ENCODE measurements at places on chromosomes 3 and 15.

- no peak for DNase-seq
Observed at GRCh38 chr15:69604072-69604411, 151.4 kb downstream of the RPLP1 start.

DNA sequence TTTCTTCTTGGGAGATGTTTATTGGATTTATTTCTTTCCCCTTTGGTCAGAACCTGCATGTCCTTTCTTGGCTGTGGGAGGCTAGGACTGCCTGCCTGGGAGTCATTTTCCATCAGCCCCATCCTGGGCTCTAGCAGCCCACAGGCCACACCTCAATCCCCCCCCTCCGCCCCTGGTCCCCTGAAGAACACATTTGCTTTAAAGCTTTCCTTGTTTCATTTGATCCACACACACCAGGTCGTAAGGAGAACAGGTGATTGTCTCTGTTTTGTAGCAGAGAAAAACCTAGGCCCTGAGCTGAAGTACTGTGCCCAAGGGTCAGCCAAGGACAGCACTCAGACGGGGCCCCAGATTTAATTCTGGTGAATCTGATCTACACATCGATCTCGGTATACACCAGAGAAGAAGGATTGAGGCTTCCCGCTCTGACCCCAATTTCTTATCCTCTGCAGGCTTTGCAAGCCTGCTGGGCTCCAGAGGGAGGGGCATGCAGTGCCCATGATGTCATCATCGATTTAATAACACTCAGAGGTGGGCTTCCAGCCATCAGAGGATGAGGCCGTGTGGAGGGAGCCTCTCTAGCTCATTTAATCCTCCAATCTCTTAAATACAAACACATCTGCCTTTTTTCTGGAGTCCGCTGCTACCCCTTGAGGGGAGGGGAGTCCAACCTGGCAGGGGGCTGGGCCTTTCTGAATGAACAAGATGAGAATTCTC, 1.7 kb upstream of the CLN6 start:
- no peak for DNase-seq

DNA sequence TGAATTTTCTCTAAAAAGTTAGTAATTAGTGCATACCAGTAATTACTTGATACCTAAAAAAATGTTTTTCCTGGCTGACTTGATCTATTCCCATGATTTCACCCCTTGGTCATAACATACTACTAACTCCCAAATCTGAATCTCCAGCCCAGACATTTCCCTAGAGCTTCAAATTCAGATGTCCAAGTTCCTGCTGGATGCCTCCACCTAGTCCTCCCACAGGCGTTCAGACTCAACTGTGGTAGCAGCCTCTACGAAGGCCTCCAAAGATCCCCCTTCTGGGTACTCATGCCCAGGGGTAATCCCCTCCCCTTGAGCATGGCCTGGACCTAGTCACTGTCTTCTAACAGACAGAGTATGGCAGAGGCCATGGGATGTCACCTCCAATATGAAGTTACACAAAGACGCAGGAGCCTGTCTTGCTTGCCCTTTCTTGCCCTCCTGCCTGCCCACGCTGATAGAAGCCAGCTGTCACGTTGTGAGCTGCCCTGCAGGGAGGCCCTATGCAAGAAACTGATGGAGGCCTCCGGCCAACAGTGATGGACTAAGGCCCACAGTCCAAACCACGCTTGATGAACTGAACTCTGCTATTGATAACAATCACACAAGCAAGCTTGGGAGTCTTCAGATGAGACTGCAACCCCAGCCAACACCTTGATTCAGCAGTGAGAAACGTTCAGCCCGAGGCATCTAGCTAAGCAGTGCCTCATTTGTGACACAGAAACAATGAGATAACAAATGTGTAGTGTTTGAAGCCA, 8.6 kb upstream of the FBN1 start:
- DNase-seq = no peak

GRCh38 chr3:186425788-186426730, 64.0 kb upstream of the DGKG start:
- DNase-seq = no peak

DNA sequence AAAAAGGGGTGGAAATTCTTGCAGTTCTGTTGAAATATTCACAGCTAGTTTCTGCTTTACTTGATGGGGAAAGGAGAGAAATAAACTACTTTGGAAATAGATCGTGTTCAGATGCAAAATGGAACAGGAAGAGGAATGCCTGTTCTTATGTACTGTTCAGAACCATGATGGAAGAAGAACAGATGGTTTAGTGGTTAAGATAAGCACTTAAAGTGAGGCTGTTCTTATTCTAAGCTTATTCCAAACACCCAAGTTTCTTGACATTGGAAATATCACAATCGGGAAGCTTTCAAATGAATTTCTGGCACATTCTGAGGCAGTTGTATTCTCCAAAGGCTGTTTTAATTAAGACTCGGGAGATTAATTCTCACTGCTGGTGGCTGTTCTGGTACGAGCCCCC, 228.5 kb downstream of the LSAMP start:
- DNase-seq = no peak

GRCh38 chr3:141237701-141238521, 6.3 kb downstream of the PXYLP1 start:
- DNase-seq = peak; percentile 21

DNA sequence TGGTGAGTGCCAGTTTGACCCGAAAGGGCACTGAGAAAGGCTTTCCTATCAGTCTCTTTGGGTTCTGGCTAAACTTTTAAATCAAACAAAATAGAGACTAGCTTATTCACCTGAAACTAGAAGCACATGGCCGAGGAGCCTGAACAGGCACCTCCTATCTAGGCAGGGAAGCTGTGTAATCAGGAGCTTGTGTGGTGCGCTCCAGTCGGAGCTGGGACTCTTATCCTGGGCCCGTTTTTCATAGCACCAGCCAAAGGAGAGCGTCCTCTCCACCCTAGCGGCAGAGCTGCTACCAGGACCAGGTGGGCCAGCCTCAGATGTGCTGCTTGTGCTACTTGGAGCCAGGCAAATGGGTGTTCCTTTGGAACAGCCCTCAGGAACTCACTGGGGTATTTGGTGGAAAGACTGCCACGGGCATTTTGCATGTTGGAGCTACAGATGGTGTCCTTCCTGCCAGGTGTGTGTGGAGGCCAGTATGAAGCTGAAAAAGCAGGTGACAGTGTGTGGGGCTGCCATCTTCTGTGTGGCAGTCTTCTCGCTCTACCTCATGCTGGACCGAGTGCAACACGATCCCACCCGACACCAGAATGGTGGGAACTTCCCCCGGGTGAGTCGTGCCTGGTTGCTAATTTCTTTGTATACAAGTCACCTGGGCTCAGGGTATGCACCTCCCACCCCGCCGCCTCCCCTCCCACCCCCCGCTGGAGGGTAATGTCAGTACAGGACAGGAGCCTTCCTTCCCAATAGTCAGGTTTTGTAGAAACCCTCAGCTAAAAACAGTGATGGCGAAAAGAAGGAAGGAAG, 833 bp downstream of the MAN2A2 start:
- DNase-seq = no peak

- no peak for DNase-seq
Observed at GRCh38 chr3:136818191-136818768, 646 bp upstream of the SLC35G2 start.

DNA sequence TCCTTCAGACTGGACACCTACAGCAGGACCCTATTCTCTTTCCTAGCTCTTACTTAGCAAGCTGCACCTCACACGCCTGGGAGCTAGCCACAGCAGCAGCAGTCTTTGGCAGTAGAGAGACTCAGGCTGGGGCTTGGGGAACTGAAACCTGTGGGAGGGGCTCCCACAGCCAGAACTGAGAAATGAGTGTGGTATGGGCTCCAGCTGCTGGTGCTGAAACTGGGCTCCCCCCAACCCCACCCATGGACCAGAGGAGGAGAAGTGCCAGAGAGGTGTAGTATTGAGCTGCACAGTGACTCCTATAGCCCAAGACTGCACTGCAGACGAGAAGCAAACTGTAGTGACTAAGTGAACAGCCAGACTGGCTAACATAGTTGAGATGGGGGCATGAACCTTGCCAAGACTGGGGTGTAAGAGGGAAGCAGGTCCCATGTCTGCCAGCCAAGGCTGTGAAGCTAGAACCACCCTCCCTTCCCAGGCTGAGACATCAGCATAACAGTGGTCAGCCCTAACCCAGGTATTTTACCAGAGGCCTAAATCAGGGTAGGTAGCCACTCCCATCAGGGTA, 62.5 kb downstream of the MYO5A start:
- no peak for DNase-seq

DNA sequence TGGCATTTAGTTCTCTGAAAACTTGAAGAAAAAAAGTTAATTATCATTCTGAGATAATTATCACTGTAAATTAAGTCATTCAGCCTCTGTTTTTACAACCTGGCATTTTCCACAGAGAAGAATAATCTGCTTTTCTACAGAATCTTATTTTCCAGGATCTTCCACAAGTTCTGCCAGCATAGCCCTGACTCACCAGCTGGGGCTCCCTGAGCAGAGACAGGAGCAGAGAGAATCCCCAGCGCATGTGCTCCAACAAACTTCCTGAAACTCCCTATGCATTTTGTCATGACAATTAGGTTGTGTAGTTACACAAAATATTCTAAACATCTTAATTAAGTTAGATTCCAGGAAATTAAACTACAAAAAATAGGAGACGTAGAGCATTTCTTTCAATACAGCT, 32.1 kb upstream of the TMEM207 start:
- DNase-seq = no peak

DNA sequence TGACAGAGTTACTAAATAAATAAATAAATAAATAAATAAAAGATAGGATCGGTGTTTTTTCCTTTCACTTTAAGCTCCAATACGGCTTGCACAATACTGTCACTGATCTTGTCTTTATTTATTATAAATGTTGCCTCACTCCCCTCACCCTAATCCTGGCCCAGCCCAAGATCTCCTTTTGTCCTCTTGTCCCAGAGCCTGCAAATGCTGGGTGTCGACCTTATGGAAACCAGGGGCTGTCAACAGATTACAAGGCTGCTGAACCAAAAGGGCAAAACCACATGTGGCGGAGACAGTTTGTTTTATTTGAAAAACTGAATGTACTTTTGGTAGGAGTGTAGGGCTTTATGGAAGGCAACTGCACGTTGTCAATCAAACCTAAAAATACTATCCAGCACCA, 75.9 kb downstream of the RFTN1 start:
- DNase-seq = no peak

- no peak for DNase-seq
Observed at GRCh38 chr3:173008978-173009377, 132.1 kb downstream of the SPATA16 start.

DNA sequence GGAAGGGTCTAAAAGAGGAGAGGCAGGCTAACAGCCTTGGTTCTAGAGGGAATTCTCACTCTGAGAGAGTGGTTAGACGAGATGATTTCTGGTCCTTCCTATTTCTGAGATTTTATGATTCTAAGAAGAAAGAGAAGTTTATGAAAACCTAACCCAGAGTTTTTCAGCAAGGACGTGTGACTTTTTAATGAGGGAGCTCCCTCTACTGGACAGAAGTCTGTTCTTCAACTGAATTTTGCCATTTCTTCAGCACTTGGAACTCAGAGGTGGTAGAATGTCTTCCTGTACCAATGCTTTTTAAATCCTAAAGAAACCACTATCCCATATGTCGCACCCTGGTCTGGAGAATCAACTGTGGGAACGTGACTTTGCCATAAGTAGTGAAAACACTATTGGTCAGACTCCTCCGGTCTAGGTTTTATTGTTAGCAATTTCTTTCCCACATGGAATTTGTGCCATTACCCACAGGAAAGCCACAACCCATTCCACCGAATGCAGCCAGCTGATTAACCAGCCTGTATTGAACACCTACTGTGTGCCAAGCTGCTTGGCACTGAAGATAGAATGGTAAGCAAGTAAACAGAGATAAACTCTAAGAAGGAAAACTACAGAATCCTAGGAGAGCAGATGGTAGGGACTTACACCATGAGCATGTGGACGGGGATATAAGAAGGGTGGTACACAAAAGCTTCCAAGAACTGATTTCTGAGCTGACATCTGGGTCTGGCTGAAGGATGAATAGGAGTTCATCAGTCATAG, 199.5 kb upstream of the LMCD1 start:
- DNase-seq = no peak

DNA sequence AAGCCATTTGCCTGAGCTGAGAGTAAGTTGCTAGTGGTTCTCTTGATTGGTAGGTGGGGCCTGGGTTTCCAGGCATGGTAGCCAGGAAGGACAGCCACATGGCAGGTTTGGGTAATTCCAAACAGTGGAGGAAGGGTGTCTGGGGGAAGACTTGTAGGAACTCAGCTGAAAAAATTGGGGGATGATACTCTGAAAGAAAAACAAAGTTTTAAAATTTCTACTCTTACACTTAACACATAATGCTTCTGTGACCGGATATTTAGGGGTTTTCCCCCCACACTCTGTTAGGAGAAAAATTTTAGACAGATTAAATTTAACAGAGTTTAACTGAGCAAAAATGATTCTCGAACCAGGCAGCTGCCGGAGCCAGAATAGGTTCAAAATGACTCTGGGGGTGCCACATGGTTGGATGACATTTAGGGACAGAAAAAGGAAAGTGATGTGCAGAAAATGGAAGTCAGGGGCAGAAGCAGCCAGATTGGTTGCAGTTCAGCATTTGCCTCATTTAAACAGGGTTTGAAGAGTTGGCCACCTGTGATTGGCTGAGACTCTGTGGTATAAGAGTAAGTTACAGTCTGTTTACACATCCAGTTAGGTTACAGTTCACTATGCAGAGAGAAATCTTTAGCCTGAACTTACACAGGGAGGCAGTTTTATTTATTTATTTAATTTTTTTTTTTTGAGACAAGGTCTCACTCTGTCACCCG, 8.1 kb downstream of the B2M start:
- no peak for DNase-seq

DNA sequence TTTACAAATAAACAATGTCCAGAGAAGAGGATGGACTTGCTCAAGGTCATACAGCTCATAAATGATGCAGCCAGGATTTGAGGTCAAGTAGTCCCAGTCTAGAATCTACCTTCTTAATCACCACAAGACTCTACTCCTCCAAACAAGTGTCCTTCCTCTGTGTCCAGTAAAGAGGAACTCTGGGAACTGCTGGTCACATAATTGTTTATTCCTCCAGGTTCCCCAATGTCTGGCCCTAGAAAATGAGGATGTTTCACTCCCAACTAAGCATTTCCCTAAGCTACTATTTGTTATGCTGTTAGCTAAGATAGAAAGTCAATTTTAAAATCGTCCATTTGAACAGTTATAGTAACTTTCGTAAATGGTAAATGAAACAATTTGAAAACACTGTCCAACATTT, 192.4 kb downstream of the FHIT start:
- DNase-seq = no peak

DNA sequence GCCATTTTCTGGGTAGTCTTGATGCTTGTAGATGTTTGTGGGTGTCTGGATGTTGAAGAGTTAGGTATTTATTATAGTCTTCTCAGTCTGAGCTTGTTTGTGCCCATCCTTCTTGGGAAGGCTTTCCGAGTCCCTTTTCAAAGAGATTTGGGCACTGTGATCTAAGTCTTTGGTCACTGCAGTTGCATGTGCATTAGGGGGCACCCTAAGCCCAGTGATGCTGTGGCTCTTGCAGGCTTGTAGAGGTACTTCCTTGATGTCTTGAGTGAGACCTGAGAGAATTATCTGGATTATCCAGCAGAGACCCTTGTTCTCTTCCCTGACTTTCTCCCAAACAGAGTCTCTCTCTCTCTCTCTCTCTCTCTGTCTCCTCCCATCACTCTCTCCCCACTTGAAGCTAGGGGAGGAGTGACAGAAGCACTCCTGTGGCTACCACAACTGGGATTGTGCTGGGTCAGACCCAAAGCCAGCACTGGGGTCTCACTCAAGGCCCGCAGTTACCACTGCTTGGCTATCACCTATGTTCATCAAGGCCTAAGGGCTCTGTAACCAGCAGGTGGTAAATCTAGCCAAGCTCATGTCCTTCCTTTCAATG, 68.5 kb downstream of the TMCO5A start:
- DNase-seq = peak; percentile 50

GRCh38 chr3:104555728-104556127, 811.0 kb upstream of the ALCAM start:
- no peak for DNase-seq

GRCh38 chr15:27764339-27764738, 334.8 kb downstream of the OCA2 start:
- DNase-seq = no peak

All from NK-92 treated with Interleukin-12 subunit alpha and Interleukin-12 subunit beta, amount 100 ng/mL, for 24 hours (cell line).